Stimulated activated CD4-positive, alpha-beta T cell treated with anti-CD3 and anti-CD28 coated beads, TNF-alpha, amount 100 ng/mL, for 48 hours (primary cell): ENCODE measurements at places on chromosomes 4 and X.

- DNase-seq: no peak
Observed at GRCh38 chr4:84940960-84941359, 25.5 kb downstream of the WDFY3 start.

GRCh38 chrX:12488771-12489170, 302.4 kb upstream of the PRPS2 start:
- no peak for DNase-seq

- no peak for DNase-seq
Observed at GRCh38 chr4:53626491-53626890, 35.2 kb upstream of the LNX1 start.

DNA sequence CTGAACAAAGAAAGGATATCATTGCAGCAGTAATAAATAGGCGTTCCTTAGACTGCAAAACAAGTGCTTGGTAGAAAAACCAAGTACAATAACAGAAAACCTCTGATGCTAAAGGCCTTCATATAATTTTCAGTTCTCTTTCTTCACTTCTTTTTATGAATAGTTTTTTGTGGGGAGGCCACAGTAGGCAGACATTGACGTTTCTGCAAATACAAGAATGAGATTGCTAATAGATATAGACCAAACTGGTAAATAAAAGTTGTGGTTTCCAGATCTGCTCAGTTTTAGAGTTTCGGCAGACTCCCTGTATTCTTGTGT, 57.0 kb upstream of the RAP1GDS1 start:
- no peak for DNase-seq
